NCI-H446 treated with DMSO at 0.1 percent for 48 hours (cell line): ENCODE measurements at places on chromosomes 13 and 19.

DNA sequence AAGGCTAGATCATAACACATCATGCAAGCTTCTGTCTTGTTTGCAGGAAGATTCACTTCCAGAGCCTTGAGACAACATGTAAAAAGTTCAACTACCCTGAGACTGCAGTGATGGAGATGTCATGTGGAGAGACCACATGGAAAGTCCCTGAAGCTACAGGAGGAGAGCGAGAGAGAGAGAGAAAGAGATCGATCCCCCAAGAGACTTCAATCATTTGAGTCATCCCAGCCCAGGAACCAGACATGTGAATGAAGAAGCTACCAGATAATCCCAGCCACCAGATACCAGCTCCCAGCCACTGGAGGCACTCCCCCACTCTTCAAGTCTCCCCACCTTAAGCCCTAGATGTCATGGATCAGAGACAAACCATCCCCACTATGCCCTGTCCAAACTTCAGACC is 10.7 kb upstream of the EVI5L start:
- DNase-seq = no peak

DNA sequence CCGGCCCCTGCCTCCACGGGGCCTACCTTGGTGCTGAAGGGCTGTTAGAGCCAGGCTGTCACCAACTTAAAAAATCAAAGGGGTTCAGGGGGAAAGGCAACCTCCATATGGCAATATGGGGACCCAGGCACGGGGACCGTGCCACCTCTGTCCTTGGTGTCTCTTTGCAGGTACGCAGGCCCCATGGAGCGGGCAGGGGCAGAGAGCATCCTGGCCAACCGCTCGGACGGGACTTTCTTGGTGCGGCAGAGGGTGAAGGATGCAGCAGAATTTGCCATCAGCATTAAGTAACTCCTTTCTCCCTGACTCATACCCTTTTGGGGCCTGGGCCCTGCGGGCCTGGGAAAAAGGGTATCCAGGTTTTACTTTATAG is 39.6 kb upstream of the ADGRE1 start:
- DNase-seq = no peak

DNA sequence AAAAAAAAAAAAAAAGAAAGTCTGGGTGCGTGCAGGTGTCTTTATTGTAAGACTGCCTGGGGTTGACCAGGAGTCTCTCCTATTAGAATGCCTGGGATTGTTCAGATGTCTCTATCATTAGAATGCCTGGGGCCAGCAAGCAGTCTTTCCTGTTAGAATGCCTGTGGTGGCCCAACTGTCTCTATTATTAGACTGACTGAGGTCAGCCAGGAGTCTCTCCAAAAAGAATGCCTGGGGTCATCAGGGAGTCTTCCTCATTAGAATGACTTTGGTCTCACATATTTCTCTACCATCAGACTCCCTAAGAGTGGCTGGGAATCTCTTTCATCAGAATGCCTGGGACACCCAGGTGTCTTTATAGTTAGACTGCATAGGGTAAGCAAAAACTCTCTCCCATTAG is 1577.5 kb downstream of the UQCRFS1 start:
- no peak for DNase-seq

DNA sequence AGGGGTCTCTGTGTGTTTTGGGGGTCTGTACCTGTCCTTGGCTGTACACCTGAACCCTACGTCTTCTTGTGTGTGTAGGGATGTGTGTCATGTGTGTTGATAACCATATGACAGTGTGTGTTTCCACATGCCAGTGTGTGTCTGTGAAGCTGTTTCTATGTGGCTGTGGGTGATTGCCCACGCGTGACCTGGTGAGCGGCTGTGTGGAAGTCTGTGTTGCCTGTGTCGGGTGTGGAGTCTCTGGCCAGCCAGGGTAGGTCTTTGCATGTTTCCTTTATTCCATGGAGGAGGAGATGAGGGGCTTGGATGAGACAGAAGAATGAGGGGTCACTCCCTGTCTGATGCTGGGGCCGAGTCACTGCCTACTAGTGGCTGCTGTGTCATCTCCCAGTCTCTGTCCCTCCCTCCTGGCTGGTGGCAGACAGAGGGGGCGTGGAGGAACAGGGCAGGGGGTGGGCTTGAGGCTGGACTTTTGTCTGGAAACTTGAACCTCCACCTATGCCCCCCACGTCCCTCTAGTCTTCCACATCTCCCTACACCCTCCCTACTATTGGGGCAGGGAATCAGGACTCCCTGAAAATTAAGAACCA is 2.8 kb upstream of the FOSB start:
- DNase-seq = no peak

GRCh38 chr13:36917311-36917710 is 2.7 kb downstream of the SMAD9 start:
- DNase-seq = no peak

DNA sequence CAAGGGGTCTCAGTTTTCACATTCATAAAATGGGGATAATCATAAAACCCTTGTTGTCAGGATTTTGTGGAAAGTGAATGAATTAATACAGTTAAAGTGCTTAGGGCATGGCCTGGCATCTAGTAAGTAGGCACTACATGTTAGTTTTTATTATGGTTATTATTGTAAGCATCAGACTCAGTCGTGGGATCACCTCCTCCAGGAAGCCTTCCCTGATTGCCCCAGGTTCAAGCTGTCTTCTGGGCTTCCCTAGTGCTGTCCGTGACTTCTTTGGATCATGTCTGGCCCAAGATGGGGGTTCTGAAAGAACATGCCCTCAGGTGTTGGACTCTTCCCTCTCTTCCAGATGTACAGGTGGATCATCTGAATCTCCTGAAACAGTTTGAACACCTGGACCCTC is 10.7 kb downstream of the NUCB1 start:
- no peak for DNase-seq

GRCh38 chr13:75455962-75456361 is 26.0 kb downstream of the TBC1D4 start:
- DNase-seq = no peak

- no peak for DNase-seq
These were observed 94.6 kb downstream of the KL start for GRCh38 chr13:33110713-33111413.

DNA sequence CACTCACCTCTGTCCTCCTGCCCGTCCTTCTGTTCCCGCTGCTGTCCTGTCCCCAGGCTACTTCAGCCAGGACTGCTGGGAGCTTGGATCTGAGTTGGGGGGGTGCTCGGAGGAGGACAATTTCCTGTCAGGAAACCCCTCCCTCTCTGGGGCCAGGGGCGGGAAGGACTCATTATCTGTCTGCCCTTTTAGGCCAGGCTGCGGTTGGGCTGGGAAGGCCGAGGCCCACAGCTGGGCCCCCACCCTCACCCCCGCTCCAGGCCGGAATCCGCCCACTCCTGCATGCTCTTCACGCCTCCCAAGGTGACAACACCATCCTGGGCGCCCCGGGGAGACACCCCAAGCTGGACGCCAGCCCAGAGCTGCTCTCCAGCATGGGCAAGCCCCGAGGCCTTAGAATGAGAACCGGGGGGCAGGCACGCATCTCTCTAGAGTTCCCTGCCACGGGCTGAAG is at the start of gene EXOC3L2:
Gene EXOC3L2 (minus strand): TSS at position 74 of the 454 bp plus-strand sequence. CDS start 6,362 bp downstream, outside the sequence.
- DNase-seq = no peak

- DNase-seq = no peak
These were observed 3.8 kb downstream of the SCN1B start for GRCh38 chr19:35034005-35034502.

DNA sequence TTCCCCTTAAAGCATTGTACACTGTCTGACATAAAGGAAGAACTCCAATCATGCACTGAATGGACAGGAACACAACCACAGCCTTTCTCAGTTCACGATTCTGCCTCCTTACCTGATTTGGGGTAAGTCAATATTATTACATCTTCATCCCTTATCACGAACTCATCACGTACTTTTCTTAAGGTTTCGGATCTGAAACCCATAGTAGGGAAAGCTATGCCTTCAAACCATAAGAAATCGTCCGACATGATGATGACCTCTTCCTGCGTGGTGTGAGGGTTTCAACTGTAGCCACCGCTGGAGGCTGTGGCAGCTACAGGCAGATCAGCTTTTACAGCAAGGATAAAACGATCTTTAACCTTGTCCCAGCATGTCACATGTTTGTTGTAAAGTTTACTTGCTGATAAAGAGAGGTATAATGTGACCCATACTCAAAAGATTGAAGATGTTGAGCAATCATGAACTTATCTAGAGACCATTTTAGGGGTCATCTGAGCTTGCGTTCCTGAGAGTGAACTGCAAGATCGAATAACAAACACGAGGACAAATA is at the start of gene SULT2A1:
Gene SULT2A1 (minus strand): TSS at position 306 of the 550 bp plus-strand sequence. CDS start 58 bp downstream, at position 248.
- DNase-seq = no peak

DNA sequence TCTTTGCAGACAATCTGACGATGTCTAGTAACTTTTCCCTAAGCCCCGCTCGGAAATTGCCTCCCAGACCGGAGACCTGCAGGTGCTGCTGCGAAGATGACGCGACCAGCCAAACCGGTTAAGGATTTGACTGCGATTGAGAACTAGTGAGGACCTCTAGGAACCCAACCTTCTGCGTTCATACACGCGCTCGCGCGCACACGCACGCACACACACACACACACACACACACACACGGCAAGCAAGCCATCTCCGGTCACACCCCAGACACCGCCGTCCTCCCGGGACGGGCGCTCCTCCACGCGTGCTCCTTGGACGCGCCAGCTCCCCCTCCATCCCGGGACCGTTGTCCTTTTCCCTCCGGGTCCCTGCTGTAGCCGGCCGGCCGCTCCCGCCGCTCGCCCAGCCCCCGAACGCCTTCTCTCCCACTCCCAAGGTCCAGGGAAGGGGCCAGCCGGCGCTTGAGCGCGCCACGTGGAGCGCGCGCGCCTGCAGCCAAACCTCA is 1.2 kb downstream of the TBC1D4 start:
- no peak for DNase-seq
